ENCODE measurements at places on chromosomes 11 and 22. TPM values are rescaled to one million over a fixed set of nuclear protein-coding genes. Genes with fewer than 3 reads are reported as not detected.

- peaks cover 36% of the 10 kb centered on the region for H3K27me3 ChIP-seq
- H3K27ac ChIP-seq = no peak overlapping the region
Measured at GRCh38 chr11:64534391-64534801, 56.6 kb upstream of the SLC22A12 start.

GRCh38 chr11:117906126-117906525, 23.1 kb downstream of the TMPRSS13 start:
- no peak overlapping the region for H3K27ac ChIP-seq
- DNase-seq = no peak
- H3K4me1 ChIP-seq = peaks cover 35% of the 10 kb centered on the region
- no peaks in the 10 kb centered on the region for H3K27me3 ChIP-seq
- H3K36me3 ChIP-seq = no peaks in the 10 kb centered on the region

DNA sequence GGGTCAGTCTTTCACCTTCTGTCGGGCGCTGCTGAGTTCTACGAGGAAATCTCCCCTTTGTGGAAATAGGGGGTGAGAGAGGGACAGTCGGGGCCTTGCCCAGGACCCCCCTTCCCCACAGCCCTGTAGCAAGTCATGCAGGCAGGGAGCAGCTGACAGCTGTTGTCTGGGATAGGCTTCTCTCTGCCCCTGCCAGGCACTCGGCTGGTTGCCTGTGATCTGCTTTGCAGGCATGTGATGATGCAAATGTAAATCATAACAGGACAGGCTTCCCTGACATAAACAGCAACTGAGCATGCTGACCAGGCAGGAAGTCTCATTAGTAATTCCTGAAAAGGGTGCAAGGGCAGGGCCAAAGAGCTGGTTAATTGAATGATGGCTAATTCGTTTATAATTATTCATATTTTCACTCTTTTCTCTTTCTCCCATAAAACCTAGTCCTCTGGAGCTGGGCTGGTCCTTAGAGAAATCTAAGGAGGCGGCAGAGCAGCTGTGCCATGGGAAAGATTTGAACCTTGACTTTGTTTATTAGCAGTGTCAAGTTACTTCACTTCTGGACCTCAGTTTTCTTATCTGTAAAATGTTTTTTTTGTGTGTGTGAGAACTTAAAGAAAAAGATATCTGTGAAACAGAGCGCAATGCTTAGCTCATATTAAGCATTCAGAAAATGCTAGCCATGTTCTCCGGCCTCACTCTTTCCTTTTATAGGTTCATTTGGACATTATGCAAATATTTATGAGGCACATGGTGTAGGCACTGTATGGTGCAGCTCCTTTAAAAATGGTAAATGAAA, 129.7 kb downstream of the LDLRAD3 start:
- DNase-seq = peak; percentile 24
- H3K27ac ChIP-seq = no peak overlapping the region
- H3K4me3 ChIP-seq = no peak overlapping the region
- H3K27me3 ChIP-seq = no peaks in the 10 kb centered on the region
- H3K36me3 ChIP-seq = no peaks in the 10 kb centered on the region

- no peaks in the 10 kb centered on the region for H3K4me1 ChIP-seq
- H3K4me3 ChIP-seq = no peak overlapping the region
Measured at GRCh38 chr22:45511847-45512261, 9.2 kb downstream of the FBLN1 start.

DNA sequence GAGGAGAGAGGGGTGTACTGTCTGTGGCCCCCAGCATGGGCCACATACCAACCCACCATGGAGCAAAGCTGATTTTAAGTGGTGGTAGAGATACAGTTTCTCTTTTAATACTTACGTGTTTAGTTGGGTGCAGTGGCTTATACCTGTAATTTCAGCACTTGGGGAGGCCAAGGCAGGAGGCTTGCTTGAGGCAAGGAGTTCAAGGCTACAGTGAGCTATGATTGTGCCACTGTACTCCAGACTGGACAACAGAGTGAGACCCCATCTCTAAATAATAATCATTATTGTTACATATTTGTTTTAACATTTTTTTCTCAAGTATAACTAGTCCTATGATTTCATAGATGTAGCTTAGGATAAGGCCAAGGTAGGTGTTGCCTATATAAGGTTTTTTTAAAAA, 8.8 kb downstream of the GGA1 start:
- H3K27me3 ChIP-seq = no peaks in the 10 kb centered on the region
- no peak overlapping the region for H3K27ac ChIP-seq
- no peaks in the 10 kb centered on the region for H3K4me1 ChIP-seq
- no peak for DNase-seq
- H3K36me3 ChIP-seq = peaks cover 65% of the 10 kb centered on the region
- H3K4me3 ChIP-seq = no peak overlapping the region

- H3K4me3 ChIP-seq = no peak overlapping the region
- DNase-seq = no peak
Measured at GRCh38 chr11:61065955-61066638, 36.2 kb upstream of the CD5 start.

DNA sequence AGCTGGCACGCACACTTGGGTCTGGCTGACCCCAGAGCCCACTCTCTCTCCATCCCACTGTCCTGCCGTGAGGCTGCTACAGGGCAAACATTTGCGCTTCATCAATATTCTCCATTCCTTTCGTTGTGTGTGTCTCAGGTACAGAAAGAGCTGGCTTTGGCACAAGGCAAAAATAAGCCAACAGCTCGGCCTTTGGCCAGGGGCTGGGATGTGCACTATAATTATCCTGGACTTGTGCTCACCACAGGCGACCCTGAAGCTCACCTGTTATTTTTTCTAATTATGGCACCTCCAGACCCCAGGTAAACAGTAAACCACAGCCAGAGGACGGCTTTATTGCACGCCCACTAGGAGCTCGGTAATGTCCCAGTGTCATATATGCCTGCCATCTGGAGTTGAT, 10.9 kb downstream of the ZMAT5 start:
- H3K27ac ChIP-seq = no peak overlapping the region
- peaks cover 5% of the 10 kb centered on the region for H3K36me3 ChIP-seq
- no peak for DNase-seq
- H3K4me3 ChIP-seq = no peak overlapping the region
- no peaks in the 10 kb centered on the region for H3K4me1 ChIP-seq
- H3K27me3 ChIP-seq = no peaks in the 10 kb centered on the region

- no peaks in the 10 kb centered on the region for H3K27me3 ChIP-seq
- DNase-seq = no peak
- H3K4me3 ChIP-seq = no peak overlapping the region
- no peak overlapping the region for H3K27ac ChIP-seq
Measured at GRCh38 chr11:4523666-4524065, 21.3 kb upstream of the OR52M1 start.

- no peak overlapping the region for H3K4me3 ChIP-seq
- H3K27me3 ChIP-seq = no peaks in the 10 kb centered on the region
- H3K36me3 ChIP-seq = peaks cover 6% of the 10 kb centered on the region
- no peaks in the 10 kb centered on the region for H3K4me1 ChIP-seq
- no peak for DNase-seq
Measured at GRCh38 chr22:24986816-24987215, 34.3 kb downstream of the KIAA1671 start.

DNA sequence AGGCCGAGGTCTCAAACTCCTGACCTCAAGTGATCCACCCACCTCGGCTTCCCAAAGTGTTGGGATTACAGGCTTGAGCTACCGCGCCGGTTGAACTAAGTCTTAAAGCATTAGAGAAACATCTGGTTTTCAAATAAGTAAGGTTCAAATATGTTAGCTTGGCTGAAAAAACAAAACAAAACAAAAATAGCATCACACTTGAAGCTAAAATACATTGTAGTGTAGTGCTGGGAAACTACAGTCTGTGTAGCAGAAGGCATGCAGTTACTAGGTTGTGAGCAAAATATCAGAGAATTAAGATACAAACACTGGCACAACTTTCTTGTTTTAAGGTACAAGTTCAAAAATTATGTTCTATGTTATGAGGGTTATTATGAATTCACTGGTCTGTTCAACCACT, 224.8 kb upstream of the CHORDC1 start:
- H3K4me1 ChIP-seq = no peaks in the 10 kb centered on the region
- H3K36me3 ChIP-seq = no peaks in the 10 kb centered on the region
- no peak overlapping the region for H3K27ac ChIP-seq
- no peak overlapping the region for H3K4me3 ChIP-seq
- no peaks in the 10 kb centered on the region for H3K27me3 ChIP-seq
- DNase-seq = no peak

GRCh38 chr22:18997306-18997924, 61.3 kb upstream of the PRODH start:
- H3K27me3 ChIP-seq = peaks cover 23% of the 10 kb centered on the region
- H3K4me3 ChIP-seq = no peak overlapping the region
- H3K36me3 ChIP-seq = no peaks in the 10 kb centered on the region
- H3K4me1 ChIP-seq = no peaks in the 10 kb centered on the region
- DNase-seq = no peak
- no peak overlapping the region for H3K27ac ChIP-seq

- no peaks in the 10 kb centered on the region for H3K27me3 ChIP-seq
- peaks cover 14% of the 10 kb centered on the region for H3K36me3 ChIP-seq
- peaks cover 30% of the 10 kb centered on the region for H3K4me1 ChIP-seq
- peak overlapping the region; percentile 95 for H3K27ac ChIP-seq
- peak overlapping the region; percentile 3 for H3K4me3 ChIP-seq
Measured at GRCh38 chr11:121466063-121466794, 13.5 kb upstream of the SORL1-AS1 start.

GRCh38 chr22:30212363-30212995, 34.1 kb downstream of the LIF start:
- peak; percentile 78 for DNase-seq
- peaks cover 29% of the 10 kb centered on the region for H3K4me1 ChIP-seq
- no peaks in the 10 kb centered on the region for H3K27me3 ChIP-seq
- peak overlapping the region; percentile 46 for H3K27ac ChIP-seq
- no peak overlapping the region for H3K4me3 ChIP-seq

DNA sequence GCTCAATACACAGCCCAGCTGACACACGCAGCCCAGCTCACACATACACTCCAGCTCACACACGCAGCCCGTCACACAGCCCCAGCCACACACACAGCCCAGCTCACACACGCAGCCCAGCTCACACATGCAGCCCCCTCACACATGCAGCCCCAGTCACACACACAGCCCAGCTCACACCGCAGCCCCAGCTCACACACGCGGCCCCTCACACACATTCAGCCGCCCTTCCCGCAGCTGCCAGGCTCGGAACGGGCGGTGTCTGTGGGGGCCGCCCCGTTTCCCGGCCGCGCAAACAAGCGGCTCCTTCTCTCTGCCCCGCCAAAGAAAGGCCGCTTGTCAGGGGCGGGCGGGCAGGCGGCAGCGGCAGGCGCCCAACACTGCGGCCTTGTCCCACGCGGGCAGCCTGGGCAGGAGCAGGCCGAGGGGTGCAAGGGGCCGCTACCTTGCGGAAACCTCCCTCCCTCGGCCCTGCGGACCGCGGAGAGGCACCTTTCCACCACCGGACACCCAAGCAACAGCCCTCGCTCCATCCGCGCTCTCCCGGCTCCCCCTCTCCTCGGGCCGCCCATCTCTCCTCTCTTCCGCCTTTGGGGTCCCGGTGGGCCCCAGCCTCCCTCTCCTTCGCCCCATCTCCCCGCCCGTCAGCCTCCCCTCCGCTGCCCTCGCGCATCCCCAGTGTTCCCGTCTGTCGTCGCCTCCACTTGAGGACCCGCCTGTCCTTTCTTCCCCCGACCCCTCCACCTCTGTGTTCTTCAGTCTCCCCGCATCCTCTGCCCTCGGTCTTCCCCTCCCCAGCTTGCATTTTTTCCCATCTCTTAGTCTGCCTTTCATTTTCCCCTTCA, 2.2 kb downstream of the PHLDB1 start:
- peak overlapping the region; percentile 13 for H3K4me3 ChIP-seq
- DNase-seq = no peak
- peaks cover 45% of the 10 kb centered on the region for H3K4me1 ChIP-seq
- H3K36me3 ChIP-seq = peaks cover 2% of the 10 kb centered on the region
- peaks cover 56% of the 10 kb centered on the region for H3K27me3 ChIP-seq

GRCh38 chr11:73140213-73141030, 1.7 kb downstream of the FCHSD2 start:
- peak overlapping the region; percentile 93 for H3K27ac ChIP-seq
- H3K4me3 ChIP-seq = peak overlapping the region; percentile 98
- peaks cover 8% of the 10 kb centered on the region for H3K36me3 ChIP-seq

DNA sequence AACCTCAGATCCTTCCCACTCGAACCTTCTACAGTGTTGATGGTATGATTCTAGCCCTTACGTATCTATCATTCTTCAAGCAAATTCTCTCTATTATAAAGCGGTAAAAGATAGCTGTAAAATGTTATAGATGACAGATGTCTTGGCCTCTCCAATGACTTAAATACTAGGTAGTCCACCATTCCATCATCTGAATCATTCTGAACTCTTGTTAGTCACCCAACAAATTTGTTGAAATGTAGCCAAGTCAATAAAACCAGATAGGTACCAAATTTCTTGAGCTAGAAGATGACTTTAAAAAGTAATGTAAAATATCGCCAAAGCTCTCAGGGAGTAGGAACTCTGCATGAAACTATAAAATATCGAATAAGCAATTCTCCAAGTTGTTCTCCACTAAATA, 32.6 kb upstream of the PICALM start:
- no peaks in the 10 kb centered on the region for H3K4me1 ChIP-seq
- no peak for DNase-seq
- H3K4me3 ChIP-seq = no peak overlapping the region

DNA sequence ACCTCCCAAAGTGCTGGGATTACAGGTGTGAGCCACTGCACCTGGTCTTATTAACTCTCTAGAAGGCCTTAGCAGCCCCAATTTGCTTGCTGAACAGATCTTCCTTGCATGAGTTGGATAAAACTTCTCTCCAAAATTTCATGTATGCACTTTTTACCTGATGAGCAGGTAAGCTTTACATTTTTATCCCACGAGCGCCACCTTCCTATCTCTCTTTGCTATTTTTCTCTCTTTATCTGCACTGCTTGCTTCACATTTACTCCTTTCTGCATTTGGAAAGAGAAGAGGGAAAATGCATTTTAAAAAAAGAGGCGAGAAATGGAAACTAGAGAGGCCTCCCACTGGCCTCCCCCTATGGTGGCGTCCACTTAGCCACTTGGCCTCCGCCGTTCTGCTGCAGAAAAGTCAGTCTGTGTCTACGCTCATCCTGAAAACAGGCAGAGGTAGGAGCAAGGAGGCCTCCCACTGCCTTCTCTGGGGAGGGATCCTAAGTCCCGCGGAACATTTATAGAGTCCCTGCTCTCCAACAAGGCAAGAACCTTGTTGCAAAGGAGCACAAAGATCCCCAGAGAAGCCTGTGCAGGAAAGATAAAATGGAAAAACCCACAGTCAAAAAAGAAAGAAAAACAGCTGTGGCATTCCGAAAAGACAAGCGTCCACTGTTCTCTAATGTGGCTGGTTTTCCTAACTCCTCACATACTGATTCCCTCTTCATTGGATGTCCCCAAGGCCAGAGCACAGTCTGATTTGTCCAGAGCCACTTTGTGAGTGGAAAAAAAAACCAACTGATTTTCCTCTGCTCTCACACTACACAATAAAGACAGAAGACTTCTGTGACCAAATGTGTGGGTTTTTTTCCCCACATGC, 62.2 kb upstream of the INCENP start:
- no peak overlapping the region for H3K27ac ChIP-seq
- H3K4me3 ChIP-seq = no peak overlapping the region
- no peaks in the 10 kb centered on the region for H3K4me1 ChIP-seq

Gene SLC43A1
- 16.0 TPM for polyA plus RNA-seq

Gene SLC22A25
- 0.01 TPM for polyA plus RNA-seq

Gene KBTBD3
- polyA plus RNA-seq = 7.3 TPM

Gene OR10A3
- polyA plus RNA-seq = 0.04 TPM

Gene TRIM29
- 1.8 TPM for polyA plus RNA-seq

Measured in large intestine (tissue), 12 donors.